Heart left ventricle (tissue), 16 donors: ENCODE measurements at places on chromosomes 4 and X. TPM values are rescaled to one million over a fixed set of nuclear protein-coding genes. Genes with fewer than 3 reads are reported as not detected.

- DNase-seq = peak; percentile 6
These were observed 60.9 kb downstream of the CPZ start for GRCh38 chr4:8653326-8654000.

DNA sequence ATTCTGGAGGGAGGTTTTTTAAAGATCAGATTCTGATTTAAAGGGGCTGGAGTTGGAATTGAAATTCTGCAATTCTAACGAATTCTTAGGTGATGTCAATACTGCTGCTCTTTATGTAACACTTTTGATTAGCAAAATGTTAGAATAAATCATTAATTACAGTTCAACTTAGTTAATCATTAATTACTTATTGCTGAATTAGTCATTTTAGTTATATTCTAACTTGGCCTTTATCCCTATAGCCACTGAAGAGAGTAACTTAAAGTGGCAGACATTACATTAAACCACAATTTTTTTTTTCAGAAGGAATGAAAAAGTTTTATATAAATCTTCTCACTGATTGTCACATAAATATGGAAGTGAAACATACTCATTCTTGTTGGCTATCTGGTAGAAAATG, 206.6 kb upstream of the ITM2A start:
- no peak for DNase-seq

GRCh38 chr4:74045247-74045646, 6.8 kb upstream of the CXCL3 start:
- DNase-seq = no peak

DNA sequence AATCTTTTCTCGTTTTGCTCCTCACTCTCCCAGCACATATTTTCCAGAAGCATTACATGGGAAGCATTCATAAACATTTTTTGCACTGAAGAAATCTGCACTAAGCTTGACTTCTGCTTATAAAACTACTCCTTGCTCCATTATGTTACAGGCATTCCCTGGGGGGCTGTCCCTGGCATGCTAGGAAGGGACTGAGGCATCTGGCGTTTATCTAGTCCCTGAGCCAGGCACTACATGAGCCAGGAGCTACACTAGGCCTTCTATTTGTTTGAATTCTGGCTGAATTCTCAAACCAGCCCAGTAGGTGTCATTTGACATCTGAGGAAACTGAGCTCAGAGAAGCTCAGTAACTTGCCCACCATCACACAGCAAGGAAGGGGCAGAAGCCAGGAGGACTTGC, 43.3 kb downstream of the NHSL2 start:
- DNase-seq = no peak

- no peak for DNase-seq
These were observed 4.4 kb upstream of the CCDC149 start for GRCh38 chr4:24917076-24917856.

DNA sequence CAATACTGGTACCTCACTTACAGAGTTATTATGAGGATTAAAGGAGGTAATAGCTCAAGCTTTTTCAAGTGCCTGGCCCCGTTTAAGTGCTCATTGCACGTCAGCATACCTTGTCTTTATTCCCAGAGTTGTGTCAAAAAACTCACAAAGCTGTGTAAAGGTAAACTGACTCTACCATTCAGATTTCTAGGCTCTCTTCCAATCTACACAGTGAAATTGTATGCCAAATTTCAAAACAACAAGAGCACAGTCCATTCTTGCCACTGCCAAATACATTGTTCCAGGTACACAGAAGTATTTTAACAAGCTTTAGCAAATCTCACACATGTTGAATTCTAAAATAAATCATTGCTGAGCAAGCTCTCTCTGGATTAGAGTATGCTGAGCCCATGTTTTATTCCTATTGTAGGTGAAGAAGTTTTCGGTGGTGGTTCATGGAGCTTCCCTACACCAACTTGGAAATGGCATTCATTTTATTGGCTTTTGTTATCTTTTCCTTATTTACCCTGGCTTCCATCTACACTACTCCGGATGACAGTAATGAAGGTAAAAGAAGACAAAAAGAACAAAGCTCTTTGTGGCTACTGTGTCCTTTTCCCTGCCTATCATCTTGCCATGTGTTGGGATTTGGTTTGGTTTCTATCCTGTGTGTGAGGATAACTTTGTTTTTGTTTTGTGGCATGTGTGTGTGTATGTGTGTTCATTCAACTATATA, 16.2 kb downstream of the SMIM31 start:
- DNase-seq = no peak

GRCh38 chr4:17112292-17112659, 213.8 kb upstream of the LDB2 start:
- peak; percentile 8 for DNase-seq

DNA sequence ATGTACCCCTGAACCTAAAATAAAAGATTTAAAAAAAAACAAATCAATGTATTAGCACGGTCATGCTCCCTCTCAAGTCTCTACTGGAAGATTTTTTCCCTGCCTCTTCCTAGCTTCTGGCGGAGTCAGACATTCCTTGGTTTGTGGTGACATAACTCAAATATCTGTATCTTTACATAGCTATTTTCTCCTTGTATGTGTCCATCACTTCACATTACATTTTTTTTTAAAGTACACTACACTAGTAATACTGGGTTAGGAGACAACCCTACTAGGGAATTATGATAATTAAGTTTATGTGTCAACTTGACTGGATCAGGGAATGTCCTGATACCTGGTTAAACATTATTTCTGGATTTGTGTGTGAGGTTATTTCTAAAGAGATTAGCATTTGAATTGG, 1197.9 kb downstream of the TECRL start:
- no peak for DNase-seq

DNA sequence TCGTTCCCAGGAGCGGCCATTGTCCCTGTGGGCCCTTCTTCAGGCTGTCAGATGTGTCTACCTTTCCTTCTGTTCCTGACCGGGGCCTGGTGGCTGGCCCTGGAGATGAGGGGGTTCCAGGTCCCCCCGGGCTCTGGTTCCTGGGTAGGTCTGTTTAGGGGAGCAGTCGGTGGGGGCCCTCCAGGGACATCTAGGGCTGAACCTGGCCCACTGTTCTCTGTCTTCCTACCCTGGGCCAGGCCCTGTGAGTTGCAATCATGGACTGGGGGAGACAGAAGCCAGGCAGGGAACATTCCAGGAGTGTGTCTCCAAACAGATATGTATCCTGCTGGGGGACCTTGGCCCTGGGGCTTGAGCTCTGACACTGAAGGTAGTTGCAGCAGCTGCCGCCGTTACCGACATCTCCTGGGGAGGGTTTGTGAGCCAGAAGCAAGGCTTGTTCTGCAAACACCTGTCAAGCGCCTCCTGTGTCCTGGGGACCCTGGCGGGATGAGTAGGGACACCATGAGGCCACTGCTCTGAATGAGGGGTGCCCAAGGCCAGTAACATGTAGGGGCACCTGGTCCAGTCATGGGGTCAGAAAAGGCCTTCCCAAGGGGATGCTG, 49.5 kb upstream of the ADRA2C start:
- peak; percentile 23 for DNase-seq

DNA sequence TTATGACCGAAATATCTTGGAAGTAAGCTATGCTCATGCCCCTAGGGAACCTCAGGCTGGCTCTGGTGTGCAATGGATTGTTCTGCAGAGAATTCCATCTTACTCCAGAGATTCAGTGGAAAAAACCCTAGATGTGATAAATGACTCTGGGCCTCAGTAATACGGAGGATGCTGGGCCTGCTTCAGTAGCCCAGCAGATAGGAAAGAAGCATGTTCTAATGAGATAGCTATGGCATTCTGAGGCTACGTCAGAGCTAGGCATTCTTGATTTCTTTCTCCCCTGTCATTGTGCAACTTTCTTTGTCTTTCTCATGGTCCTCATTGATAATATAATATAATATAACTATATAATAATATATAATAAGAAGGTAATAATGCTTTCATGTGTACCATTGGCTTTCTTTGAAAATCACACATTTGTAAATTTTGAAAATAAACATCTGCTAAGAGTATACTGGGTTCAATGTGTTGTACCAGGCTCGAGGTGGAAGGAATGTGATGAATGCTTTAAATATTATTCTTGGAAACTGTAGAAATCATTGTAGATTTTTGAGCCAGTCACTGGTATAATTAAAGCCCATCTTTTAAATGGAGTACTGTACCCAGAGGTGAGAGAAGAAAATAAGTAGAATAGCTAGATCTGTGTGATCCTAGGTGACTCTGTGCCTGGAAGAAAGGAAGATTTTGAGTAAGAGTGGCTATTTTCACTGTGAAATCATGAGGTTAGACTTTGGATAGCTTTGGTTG, 152.0 kb downstream of the IL15 start:
- DNase-seq = no peak

GRCh38 chr4:123924536-123924935, 527.9 kb downstream of the SPRY1 start:
- no peak for DNase-seq

DNA sequence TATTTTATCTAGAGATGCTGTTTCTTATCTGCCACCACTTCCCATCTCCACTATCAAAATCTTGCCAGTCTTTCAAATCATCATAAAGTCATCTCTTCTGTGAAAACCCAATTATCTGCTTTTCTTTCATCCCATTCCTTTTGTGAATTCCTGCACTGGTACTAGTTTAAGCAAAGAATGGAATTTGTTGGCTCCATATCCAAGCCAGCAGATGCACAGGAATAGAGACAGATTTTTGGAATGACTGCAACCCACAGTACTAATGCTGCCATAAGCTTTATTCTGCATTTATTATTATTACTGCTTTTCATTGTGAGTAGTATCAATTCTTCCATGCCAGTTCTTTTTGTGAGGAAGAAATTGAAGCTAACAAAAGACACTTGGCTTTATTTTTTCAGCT, 616.7 kb downstream of the RAPGEF2 start:
- no peak for DNase-seq

- DNase-seq = no peak
These were observed 122.3 kb downstream of the VCX3B start for GRCh38 chrX:8586953-8587352.

- no peak for DNase-seq
These were observed 96.0 kb downstream of the ADGRL3 start for GRCh38 chr4:61296144-61296543.

DNA sequence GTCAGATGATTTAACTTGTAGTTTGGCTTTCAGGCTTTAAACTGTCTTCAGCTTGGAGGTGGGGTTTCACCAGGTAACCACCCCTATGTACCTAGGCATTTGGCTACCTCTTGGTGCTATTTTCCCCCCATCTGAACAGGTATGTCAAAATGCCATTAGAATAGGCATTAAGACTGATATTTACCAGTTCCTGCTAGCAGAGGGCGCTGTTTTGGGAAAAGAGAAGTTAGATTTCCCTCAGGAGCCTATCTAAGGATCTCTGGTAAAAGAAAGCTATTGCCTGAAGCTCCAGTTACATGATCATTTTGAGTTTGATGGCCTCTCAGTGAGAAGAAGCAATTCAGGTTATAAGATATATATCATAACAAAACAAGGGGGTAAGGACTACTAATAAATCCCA, 879.1 kb downstream of the SH3BGRL start:
- no peak for DNase-seq

- no peak for DNase-seq
These were observed at the start of gene IL2 for GRCh38 chr4:122456231-122457116. Gene IL2, minus strand, starts transcription at chr4:122456725. Its CDS starts 285 bp downstream, at chr4:122456440.

GRCh38 chr4:74874753-74875367, 58.1 kb upstream of the PARM1 start:
- no peak for DNase-seq

GRCh38 chrX:51459125-51459524, 37.3 kb downstream of the NUDT11 start:
- no peak for DNase-seq

GRCh38 chr4:24056289-24056688, 166.4 kb upstream of the PPARGC1A start:
- no peak for DNase-seq

GRCh38 chr4:156764846-156765245, 206.8 kb downstream of the PDGFC start:
- no peak for DNase-seq

- DNase-seq = no peak
These were observed 20.8 kb downstream of the TEX13C start for GRCh38 chrX:125340490-125340889.

- DNase-seq = no peak
These were observed 355.4 kb upstream of the NDST3 start for GRCh38 chr4:117678861-117679260.

- no peak for DNase-seq
These were observed 64.6 kb downstream of the ENPEP start for GRCh38 chr4:110540581-110540980.

DNA sequence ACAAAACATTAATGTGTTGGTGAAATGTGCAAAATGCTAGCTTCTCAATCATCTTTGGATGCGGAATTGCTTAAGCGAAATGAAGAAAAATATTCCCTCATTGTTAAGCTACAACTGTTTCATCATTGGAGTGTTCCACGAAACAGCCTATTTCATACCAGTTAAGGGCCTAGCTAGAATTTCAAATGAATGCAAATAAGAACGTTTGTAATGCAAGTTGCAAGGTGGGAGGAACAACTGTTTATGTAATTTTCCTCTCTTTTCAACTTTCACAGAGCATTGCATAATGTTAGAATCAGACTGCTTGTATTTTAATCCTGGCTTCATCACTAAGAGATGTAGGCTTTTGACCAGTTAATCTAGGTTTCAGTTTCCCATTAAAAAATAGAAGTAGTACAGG, 480.1 kb downstream of the IL1RAPL1 start:
- DNase-seq = no peak

DNA sequence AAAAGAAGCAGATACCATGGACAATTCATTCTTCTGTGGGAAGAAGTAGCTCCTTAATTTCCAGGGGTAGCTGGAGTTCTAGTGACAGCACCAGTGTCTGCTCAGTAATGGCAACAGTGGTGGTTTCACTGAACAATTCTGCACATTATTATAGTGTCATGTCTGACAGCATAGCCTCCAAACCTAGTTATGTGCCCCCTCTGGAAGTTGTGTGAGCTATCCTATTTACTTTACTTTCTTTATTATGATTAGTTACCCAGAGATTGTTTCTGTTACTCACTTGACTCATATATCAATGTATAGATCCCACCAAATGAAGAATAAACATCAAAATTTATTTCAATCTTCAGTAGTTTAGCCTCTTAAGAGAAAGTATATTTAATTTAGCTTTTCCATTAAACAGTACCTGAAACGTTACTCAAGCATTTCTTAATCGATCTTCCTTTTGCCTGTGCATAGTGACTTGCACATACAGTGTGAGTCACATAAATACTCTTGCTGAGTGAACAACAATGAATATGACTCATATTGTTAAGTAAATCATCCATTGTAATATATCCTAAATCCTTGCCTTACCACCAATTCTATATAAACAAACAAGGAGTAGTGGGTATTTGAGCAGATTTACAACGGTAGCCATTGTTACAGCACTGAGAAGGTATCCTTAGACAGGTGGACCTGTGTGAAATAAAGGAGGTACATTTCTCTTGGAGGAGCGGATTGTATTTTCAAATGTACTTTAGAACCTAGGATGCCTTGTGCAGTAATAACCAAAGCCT, 534.7 kb downstream of the ANKRD50 start:
- no peak for DNase-seq

GRCh38 chr4:111847296-111848008, 297.8 kb upstream of the FAM241A start:
- DNase-seq = no peak

GRCh38 chr4:173025131-173025530, 143.5 kb upstream of the GALNT7 start:
- peak; percentile 28 for DNase-seq

Gene DSPP
- not detected for total RNA-seq

Gene SPANXA2
- not detected for total RNA-seq

Gene ADAM29
- not detected for total RNA-seq

Gene CXCL8
- total RNA-seq = 0.15 TPM

Gene RBM47
- total RNA-seq = 29.9 TPM

Gene TMEM271
- total RNA-seq = not detected

Gene PAGE2B
- total RNA-seq = not detected

Gene SPATA4
- 0.53 TPM for total RNA-seq

Gene PAGE1
- not detected for total RNA-seq

Gene CXXC4
- 4.5 TPM for total RNA-seq

Gene GPR50
- not detected for total RNA-seq

Gene CCDC160
- total RNA-seq = not detected

Gene CXorf49
- total RNA-seq = not detected

Gene FGFR3
- 2.4 TPM for total RNA-seq

Gene MFAP3L
- 3.1 TPM for total RNA-seq
